Posterior vena cava (tissue), 2 donors: ENCODE measurements at places on chromosomes 7 and 10. TPM values are rescaled to one million over a fixed set of nuclear protein-coding genes. Genes with fewer than 3 reads are reported as not detected.

- DNase-seq, result peak; percentile 74
These were observed 24.3 kb upstream of the NKX6-2 start for GRCh38 chr10:132810141-132810806.

DNA sequence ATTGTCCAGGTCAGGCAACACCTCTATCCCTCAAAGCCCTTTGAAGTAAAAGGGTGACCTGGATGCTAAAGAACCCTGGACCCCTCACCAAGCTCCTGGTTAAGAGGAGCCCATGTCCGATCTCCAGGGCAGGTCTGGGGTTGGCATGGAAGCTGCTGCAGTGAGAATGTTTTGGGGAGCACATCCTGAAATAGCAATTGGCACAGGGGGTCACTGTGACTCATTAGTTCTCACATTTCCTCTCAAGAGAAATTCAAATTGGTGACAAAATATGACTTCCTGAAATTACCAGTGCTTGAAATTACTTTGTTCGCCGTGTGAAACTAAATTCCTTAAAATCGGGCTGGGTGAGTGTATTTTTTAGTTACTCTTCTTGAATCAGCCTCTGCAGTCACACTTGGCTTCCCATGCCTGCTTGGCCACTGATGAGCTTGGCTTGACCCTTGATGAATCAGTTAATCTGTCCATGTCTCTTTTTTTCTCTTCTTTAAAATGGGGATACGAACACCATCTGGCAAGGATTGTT, 18.8 kb upstream of the ARHGAP22 start:
- DNase-seq, result no peak

- DNase-seq, result no peak
These were observed 201.7 kb downstream of the AUTS2 start for GRCh38 chr7:69799990-69800389.

GRCh38 chr10:113644185-113645120, 19.4 kb downstream of the NRAP start:
- no peak for DNase-seq

The RAMP3 gene
- 45.5 TPM for total RNA-seq

The NXPH1 gene
- total RNA-seq, result not detected
